ENCODE measurements at places on chromosomes 7 and 10.

DNA sequence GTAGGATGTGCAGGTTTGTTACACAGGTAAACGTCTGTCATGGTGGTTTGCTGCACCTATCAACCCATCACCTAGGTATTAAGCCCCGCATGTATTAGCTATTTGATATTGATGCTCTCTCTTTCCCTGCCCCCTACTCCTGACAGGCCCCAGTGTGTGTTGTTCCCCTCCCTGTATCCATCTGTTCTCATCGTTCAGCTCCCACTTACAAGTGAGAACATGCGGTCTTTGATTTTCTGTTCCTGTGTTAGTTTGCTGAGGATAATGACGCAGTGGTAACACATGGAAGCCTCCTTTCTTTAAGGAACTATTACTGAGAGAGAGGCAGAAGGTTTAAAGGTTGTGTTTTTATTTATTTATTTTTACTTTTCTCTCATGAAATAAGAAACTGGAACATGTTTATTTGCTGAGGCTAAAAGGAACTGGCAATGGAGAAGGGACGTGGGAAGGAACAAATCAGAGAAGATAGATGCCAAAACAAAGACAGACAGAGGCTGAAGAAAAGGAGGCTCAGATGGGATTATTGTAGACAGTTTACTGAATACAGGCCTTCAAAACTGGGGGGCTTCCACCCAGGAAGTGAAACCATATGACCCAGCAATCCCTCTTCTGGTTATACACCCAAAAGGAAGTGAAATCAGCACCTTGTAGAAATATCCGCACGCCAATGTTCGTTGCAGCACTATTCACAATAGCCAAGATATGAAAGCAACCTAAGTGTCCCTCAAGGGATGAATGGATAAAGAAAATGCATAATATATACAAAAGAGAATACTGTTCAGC, 556.3 kb downstream of the GRM8 start:
- DNase-seq: no peak

DNA sequence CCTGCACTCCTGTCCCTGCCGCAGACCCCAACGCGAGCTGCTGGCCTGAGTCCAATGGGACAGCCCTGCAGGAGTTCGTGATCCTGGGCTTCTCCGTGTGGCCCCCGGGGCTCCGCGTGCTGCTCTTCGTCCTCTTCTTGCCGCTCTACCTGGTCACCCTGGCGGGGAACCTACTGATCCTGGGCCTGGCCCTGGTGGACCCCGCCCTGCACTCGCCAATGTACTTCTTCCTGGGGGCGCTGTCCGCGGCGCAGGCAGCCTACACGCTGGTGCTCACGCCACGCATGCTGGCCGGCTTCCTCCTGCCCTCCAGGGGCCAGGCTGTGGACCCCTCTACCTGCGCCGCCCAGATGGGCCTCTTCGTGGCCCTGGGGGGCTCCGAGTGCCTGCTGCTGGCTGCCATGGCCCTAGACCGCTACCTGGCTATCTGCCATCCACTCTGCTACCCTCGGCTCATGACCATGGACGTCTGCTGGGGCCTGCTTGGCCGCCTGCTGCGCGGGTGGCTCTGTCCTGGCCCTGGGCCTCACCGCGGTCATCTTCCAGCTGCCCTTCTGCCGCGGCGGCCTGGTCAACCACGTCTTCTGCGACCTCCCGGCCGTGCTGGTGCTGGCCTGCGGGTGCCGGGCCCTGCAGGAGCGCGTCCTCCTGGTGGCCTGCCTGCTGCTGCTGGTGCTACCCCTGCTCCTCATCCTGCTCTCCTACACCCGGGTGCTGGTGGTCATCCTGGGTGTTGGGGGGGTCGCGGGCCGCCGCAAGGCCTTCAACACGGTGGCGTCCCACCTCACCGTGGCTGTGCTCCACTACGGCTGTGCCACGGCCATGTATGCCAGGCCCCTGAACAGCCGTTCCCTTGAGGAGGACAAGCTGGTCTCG, 71.7 kb downstream of the RBAK start:
- no peak for DNase-seq

GRCh38 chr7:17680026-17680425, 260.3 kb downstream of the SNX13 start:
- peak; percentile 97 for DNase-seq

DNA sequence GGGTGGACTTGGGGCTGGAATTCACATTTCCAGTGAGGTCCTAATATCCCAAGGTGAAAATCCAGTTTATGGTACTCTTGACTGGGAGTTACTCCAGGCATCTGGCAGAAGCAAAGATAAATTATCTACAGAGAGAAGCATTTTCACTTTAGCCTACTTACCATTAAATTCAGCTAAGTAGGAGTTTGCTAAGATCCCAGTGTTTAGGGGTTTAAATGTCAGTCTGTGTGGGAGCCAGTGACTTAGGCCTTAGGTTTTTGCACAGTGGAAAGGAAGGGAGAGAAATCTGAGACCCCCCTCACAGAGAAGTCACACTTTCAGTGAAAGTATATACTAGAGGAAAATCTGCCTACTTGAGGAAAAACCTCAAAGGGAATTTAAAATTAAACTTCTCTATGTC, 134.2 kb downstream of the IQUB start:
- no peak for DNase-seq

GRCh38 chr7:105989191-105989590, 26.1 kb downstream of the CDHR3 start:
- DNase-seq: no peak

- DNase-seq: peak; percentile 63
Measured at GRCh38 chr7:108358553-108358952, 97.7 kb downstream of the NRCAM start.

DNA sequence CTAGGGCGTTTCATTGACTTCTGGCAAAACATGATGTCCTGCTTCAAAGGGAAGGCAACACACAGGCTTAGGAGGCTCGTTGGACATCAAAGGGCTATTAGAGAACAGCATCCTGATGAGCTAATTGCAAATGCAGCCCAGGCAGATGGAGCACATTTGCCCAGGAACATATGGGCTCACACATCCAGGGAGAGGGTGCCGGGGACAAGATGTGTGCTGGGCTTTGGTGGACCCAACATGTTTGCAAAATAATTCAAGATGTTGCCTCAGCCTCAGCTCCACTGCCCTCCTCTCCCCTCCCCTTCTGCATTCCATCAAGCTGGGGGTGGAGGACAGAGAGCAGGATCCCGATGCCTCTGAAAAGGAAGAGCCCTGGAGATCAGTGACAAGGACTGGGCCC, 217.1 kb upstream of the ZMIZ1 start:
- DNase-seq: peak; percentile 91

DNA sequence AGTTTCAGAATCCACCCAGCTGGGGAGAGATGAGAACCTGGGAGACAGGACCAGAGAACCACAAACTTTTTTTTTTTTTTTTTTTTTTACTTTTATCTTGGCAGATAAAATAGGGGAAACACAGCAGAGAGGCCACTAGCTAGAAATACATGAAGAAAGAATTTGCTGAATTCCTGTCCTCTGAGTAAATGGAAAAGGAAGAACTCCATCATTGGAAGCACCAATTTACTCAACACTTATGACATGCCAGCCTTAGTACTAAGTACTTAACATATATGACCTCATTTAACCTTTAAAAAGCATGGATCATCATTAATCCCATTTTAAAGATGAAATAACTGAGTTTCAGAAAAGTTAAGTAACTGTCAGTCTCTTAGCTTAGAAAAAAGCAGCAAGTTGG, 343.0 kb upstream of the NPSR1 start:
- DNase-seq: peak; percentile 96

- no peak for DNase-seq
Measured at GRCh38 chr10:43094085-43094484, 17.2 kb downstream of the RET start.

DNA sequence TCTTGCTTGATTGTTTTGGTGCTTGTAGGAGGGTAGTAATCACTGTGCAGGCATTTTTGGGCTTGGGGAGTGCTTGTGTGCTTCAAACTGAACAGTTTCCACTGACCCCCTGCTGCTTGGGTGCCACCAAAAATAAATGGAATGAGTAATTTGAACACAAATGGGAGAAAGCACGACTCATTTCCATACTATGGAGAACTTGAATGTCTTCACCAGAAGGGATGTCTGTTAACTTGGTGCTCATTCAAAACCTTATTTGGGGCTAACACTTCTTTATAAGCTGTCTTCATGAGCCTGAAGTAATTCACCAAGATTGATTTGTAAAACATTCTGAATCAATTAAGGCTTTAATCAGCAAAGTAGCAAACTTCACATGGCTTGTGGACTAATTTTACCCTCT, 560.3 kb downstream of the SDK1 start:
- no peak for DNase-seq

- DNase-seq: peak; percentile 41
Measured at GRCh38 chr10:93495654-93496321, 624 bp upstream of the CEP55 start.

GRCh38 chr10:33286157-33286934, 48.1 kb downstream of the NRP1 start:
- no peak for DNase-seq

- DNase-seq: peak; percentile 9
Measured at GRCh38 chr7:95628831-95629439, 32.6 kb upstream of the PDK4 start.

- DNase-seq: no peak
Measured at GRCh38 chr10:71307469-71308085, 11.5 kb upstream of the SLC29A3 start.

GRCh38 chr7:148211740-148212151, 378.8 kb upstream of the C7orf33 start:
- peak; percentile 28 for DNase-seq

DNA sequence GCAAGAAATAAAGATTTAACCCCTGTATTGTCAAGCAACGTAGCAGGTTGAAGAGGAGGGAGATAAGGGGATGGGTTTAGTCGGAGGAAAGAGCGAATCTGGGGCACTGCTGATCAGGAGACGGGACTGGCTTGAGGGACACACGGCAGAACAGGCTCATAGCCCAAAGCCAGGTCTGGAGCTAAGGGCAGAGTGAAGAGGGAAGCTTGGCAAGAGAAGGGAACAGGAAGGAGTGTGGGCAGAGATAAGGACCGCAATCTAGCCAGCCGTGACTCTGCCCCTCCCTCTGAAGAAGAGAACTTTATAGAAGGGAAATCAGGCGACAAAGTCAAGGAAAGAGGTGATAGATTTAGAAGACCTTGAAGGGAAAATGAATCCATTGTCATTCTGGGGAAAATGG, 67.6 kb downstream of the CAV1 start:
- DNase-seq: no peak

DNA sequence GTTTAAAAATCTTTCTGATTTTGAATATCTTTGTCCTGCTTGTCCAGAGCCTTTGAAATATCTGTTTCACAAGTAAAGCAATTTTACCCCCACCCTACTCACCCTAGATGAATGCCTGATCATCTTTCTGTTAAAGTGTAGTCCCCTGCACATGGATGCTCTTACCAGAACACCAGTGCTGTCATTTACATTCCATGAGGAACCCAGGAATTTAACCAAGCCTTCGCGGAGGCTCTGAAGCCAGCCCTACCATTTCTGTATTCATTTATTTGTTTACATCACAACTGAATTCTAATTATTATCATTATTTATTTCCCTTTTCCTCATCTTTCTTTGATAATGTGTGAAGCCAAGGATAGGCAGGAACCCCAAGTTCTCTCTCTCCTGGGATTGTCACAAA, 167.8 kb upstream of the MYO3A start:
- DNase-seq: no peak

GRCh38 chr7:37341033-37341630, 107.5 kb downstream of the ELMO1 start:
- no peak for DNase-seq

DNA sequence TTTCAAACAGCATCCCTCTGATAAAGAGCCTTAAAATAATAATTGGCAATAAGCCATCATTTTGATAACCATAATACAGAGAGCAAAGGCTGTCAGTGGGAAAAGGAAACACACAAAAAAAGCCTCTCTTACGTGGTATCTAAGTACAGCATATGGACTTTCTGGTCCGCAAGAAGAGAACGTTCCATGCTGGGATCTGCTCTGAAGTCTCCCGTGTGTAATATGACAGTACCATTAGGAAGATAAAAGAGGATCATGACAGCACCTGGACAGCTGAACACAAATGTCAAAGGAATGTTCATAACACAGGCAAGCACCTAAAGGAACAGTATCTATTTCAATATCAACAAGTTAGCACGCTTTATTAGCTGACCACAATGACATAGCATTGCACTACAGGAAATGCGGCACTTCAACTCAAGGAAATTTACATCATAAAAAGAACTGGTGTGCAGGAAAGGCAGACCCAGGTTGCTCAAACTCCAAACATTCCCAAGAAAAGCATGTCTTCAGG, 9.9 kb downstream of the DCLRE1A start:
- DNase-seq: no peak

DNA sequence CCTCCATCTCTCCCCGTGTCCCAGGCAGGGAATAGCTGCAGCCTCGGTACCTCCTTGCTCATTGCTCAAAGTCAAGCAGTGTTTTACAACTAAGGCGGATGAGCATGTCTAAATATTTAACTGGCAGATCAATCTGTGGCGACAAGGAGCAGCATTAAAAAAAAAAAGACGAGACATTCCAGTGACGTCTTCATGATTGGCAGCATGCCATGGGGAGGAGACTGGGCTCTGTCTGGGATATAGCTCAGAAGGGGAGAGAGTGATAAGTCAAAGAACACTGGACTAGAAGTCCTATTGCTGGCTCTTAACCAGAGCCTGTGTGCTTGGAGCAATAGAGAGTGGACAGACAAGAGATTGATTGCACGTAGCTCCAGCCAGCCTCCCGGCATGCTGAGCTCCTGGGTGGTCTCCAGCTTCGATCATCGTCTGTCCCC, 287.5 kb upstream of the PODXL start:
- DNase-seq: peak; percentile 22

DNA sequence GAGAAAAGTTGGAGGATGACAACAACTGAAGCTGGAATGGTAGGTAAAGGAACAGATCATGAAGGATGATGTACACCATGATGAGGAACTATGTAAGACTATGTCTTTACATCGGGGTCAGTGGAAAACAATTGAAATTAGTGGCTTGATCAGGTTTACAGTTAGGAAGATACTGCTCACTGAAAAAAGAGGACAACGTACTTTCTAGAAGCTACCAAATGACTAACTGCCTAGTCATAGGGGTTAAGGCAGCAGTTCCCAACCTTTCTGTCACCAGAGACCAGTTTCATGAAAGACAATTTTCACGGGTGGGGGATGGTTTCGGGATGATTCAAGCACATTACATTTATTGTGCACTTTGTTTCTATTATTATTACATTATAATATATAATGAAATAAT, 91.6 kb upstream of the ANKRD1 start:
- no peak for DNase-seq

GRCh38 chr7:41882745-41883420, 180.0 kb upstream of the INHBA start:
- DNase-seq: no peak

GRCh38 chr10:131921184-131921583, 20.4 kb downstream of the PPP2R2D start:
- no peak for DNase-seq
